ENCODE measurements at places on chromosomes 2 and 18.

- DNase-seq, result no peak
Observed at GRCh38 chr2:101329026-101329425, 20.5 kb upstream of the RNF149 start.

DNA sequence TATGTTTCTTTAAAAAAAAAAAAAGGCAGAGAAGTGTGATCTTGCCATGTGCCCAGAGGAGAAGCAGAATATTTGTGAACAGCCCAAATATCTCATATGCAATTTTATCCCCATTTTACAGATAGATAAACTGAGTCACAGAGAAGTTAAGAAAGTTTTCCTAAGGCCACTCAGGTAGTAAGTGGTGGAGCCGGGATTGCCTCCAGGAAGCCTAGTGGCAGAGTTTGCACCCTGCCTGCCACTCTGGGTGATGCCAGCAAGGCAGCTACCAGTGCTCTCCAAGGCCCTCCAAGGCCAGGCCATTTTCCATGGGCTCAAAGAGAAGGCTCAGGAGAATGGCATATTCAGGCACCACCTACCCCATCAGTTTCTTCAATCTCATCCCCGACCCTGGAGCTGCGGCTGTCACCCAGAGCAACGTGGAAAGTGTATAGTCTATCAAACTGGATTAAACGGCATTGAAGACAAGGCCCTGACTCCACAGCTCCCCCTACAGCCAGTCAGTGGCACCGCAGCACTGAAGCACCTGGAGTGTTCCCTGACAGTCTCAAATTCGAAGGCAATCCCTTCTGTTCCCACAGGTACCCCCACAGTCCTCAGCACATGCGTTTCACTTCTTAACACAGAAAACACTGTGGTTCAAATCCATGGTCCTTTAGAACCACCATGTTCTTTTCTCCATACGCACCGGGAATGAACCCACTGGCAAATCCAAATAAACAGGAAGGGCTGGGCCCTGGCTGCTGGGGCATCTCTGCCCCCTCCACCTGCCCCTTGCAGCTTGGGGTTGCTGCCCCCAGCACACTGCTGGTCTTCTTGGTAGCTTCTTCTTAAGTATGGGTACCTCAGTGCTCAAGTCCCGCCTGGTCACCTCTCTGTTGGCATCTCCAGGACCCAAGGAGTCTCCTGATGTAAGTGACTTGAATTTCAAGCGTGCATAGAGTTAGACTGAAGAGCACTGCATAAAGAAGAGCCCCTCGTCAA is 175.3 kb downstream of the INHBB start:
- DNase-seq, result no peak

GRCh38 chr2:24981411-24982136 is 9.8 kb upstream of the DNAJC27 start:
- DNase-seq, result no peak

GRCh38 chr2:14475994-14476393 is 156.5 kb upstream of the LRATD1 start:
- no peak for DNase-seq

GRCh38 chr2:199751492-199752120 is 99.4 kb downstream of the FTCDNL1 start:
- DNase-seq, result no peak

DNA sequence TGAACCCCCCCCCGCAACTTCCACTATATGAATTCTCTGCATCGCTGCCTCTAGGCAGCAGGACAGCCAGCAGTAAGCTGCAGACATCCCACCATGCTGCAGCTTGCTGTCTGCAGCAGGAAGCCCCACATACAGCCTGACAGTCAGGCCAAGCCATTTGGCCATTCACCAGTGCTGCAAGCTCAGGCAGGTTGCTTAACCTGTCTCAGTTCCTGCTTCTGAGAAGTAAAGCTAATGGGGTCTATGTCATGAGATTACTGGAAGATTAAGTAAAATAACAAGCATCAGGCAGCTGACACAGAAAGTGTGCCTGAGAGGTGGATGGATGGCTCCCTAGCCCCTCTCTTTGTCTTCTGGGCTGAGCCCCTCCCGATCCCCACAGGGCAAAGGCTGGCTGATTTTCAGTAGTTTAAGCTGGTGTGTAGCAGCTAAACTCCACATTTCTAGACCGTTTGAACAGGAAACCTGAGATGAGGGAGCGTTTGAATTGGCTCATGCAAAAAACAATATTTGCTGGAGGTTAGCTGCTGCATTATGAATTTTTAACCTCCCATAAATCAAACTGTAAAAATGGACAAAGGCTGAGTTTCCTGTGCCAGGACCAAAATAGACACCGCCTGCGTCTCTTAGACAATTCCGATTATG is 193.8 kb upstream of the ARL4C start:
- DNase-seq, result no peak

- DNase-seq, result no peak
Observed at GRCh38 chr2:24410976-24411375, 50.6 kb upstream of the ITSN2 start.

DNA sequence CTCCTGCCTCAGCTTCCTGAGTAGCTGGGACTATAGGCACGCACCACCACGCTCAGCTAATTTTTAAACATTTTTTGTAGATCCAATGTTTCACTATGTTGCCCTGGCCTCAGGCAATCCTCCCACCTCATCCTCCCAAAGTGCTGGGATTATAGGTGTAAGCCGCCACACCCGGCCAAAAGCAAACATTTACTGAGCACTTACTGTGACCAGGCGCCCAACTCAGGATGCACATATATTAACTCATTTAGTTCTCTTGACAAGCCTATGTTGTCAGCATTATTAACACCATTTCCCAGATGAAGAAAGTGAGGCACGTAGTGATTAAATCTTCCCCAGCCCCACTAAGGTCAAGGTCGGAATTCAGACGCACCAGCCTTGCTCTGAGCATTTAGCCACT is 41.1 kb downstream of the TMEM37 start:
- DNase-seq, result no peak

DNA sequence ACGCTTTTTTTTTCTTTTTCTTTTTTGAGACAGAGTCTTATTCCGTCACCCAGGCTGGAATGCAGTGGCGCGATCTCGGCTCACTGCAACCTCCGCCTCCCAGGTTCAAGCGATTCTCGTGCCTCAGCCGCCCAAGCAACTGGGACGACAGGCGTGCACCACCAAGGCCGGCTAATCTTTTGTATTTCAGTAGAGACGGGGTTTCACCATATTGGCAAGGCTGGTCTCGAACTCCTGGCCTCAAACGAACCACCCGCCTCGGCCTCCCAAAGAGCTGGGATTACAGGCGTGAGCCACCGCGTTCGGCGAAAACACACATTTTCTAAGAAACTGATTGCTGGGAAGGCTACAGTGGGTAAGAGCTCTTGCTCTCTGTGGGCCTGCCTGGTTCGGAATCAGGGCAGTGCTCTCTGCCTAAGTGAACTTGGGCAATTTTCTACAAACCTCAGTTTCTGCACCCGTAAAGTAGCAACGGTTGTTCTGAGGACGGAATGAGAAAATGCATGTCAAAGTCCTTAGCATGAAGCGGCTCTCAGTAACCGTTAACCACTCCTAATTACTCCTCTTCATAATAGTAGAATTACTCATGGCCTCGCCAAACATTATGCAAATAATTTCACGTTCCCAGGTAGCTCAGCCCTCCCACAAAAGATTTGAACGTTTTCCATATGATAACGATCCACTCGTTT is 1.0 kb upstream of the PMAIP1 start:
- DNase-seq, result no peak

GRCh38 chr2:166725927-166726924 is 162.1 kb upstream of the XIRP2 start:
- no peak for DNase-seq

- DNase-seq, result peak; percentile 37
Observed at GRCh38 chr18:9823805-9824473, 61.8 kb upstream of the TXNDC2 start.

- no peak for DNase-seq
Observed at GRCh38 chr18:59219672-59220163, at the start of gene GRP. GRP (plus strand) TSS chr18:59220158; CDS start chr18:59220266, 108 bp downstream.

DNA sequence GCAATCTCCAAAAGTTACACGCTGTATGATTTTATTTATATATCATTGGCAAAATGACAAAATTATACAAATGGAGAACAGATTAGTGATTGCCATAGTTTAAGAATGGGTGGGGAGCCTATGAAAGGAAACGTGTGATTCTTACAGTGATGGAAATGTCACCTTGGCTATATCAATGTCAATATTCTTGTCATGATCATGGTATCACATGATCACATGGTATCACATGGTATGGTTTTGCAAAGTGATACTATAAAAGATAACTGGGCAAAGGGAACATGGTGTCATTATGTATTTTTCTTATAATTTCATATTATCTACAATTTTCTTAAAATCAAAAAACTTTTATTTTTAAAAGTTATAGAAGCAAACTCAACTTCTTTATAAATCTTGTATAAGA is 606.2 kb upstream of the ZEB2 start:
- no peak for DNase-seq

DNA sequence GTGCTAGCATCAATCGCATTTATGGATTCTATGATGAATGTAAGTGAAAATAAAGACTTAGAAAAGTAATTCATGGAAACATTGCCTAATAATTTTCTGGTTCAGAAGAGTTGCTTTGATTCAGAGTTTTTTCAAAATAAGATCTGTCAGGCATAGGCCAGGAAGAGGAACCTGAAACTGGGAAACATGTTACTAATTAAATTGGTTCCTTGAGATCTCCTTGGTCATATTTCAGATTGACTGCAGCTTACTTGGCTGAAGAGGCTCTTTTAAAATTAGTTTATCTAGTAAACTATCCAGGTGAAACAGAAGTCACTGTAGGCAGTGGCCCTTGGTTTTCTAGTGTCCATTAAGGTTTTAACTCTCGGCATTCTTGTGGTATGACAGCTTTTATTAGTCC is 27.4 kb downstream of the PPP1CB start:
- no peak for DNase-seq

GRCh38 chr2:109457366-109457765 is 156.4 kb downstream of the SEPTIN10 start:
- DNase-seq, result no peak

DNA sequence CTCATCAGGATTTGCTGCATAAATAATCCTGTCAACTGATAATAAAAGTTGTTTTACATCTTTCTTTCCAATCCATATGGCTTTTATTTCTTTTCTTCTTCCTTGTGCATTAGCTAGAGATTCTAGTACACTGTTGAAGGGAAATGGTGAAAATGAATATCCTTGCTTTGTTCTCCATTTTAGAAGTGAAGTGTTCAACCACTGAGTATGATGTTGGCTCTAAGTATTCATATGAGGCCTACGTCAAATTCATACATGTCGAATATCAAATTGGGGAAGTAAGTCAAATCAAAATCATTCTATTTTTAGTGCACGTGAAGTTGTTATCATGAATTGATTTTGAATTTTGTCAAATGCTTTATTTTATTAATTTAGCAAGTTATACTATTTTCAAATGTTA is 7.8 kb upstream of the ACKR3 start:
- no peak for DNase-seq

DNA sequence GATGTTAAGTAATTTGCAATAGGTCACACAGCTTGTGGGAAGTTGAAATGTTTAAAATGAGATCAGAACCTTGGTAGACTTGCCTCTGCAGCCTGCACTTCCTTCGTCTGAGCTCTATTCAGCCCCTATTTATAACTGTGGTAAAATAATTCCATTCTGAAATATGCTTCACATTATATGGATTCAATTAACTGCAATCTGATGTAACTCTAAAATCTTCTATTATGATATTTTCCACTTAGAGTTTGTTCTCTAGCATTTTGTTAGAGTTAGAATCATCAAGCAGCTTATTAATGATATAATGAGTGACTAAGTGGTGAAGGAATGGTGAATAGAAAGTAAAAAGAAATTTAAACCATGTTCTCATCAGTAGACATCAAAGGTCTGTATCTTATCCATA is 139.6 kb upstream of the ARHGAP28 start:
- no peak for DNase-seq

- DNase-seq, result no peak
Observed at GRCh38 chr2:88828397-88829137, 137.1 kb downstream of the RPIA start.
